ENCODE measurements at places on chromosomes 12 and 14.

- no peak for DNase-seq
These were observed 19.4 kb downstream of the NCKAP5L start for GRCh38 chr12:49808686-49809380.

DNA sequence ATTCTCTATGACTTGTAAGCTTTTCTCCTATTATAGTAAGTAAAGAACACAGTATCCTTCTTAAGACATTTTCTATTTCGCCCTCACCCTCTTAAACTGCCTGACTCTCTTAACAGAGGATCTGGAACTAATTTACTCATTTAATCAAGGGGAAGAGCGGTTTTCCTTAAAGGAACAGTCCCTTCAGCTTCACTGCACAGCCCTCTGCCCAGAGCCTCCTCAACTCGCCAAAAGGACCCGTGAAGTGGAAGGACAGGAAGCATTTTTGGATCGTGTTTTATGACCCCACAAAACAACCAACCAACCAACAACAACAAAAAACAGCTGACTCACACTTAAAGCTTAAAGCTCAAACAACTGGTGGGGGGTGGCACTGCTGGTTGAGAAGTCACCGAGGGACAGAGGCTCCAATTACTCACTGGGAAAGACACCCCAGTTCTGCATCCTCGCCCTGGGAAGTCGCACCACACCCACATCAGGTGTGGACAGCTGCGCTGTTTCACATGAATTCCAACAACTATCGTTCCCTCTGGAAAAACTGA is 35.7 kb downstream of the NID2 start:
- DNase-seq: no peak

GRCh38 chr12:106709068-106709511 is 65.4 kb upstream of the RIC8B start:
- no peak for DNase-seq

GRCh38 chr12:6850796-6851152 is 312 bp downstream of the CDCA3 start:
- no peak for DNase-seq

- no peak for DNase-seq
These were observed 17.9 kb upstream of the FAM234B start for GRCh38 chr12:13026286-13026685.

DNA sequence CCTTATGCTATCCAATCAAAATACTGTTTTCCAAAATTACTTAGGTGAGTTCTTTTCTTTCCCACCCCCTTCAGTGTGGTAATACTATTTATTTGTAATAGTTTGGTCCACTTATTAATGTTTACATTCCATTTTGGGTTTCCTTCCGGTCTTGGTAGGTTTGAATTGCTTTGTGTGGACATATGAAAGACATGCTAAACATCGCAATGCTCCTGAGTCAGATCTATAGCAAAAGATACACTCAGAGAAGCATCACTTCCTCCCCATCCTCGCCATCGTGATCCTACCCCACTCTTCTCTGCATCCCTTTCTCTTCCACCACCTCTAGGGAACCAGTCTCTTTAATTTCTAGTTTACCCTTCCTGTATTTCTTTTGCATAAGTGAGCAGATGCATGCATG is 30.0 kb downstream of the TUNAR start:
- DNase-seq: no peak

DNA sequence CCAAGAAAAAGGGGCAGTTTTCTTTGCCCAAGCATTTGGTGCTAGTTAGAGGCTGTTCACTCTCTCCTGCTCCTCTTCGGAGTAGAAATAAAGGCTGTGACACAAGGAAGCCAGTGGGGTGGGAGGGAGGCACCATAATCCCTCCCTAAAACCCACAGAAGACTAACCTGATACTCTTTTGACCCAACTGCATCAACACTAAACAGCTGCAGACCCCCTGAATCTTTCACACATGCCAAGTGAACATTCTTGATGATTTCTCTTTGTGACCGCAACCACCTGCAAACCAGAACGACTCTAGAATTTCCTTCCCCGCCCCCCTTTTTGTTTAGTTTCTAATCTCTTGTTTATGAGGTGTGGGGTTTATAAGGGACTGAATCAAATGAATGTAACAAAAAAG is 175.8 kb upstream of the BCL2L14 start:
- DNase-seq: no peak

- DNase-seq: no peak
These were observed 42.1 kb upstream of the MTERF2 start for GRCh38 chr12:107029081-107029480.

- no peak for DNase-seq
These were observed 720.1 kb upstream of the TMEM132C start for GRCh38 chr12:127546721-127547505.

GRCh38 chr12:2396448-2396871 is 343.7 kb downstream of the CACNA1C start:
- peak; percentile 41 for DNase-seq

GRCh38 chr14:94673781-94674231 is 61.6 kb downstream of the SERPINA3 start:
- DNase-seq: no peak

GRCh38 chr12:101920906-101921305 is 43.5 kb downstream of the DRAM1 start:
- peak; percentile 50 for DNase-seq

- peak; percentile 94 for DNase-seq
These were observed 15.9 kb upstream of the AMIGO2 start for GRCh38 chr12:47095446-47096236.

DNA sequence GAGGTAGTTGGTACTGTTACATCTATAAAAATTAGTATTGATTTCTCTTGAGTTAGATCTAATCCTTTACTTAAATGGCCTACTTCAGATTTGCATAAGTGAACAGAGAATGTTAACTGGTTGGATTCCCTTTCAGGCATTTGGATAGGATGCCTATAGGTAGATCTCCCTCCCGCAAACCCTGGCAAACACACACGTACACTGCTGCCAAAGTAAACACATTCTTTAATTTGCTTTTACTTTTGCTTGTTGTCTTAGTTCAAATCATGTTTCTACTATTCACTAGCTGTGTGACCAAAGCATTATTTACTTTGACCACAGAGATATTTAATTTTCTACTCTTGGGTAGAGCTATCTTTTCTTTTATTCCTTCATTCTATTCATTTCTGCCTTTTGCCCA is 936.1 kb upstream of the FBXO33 start:
- DNase-seq: no peak

GRCh38 chr14:39219075-39219499 is 14.6 kb upstream of the MIA2 start:
- peak; percentile 67 for DNase-seq

DNA sequence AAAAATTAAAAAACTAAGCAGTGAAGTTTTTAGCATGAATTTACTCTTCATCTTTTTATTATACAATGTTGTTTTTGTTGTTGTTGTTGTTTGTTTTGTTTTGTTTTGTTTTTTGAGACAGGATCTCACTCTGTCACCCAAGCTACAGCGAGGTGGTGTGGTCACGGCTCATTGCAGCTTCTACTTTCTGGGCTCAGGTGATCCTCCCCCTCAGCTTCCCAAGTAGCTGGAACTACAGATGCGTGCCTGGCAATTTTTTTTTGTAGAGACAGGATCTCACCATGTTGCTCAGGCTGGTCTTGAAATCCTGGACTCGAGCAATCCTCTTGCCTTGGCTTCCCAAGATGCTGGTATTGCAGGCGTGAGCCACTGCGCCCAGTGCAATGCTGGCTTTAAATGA is 11.3 kb downstream of the PPFIBP1 start:
- DNase-seq: no peak

- no peak for DNase-seq
These were observed 28.5 kb downstream of the CCDC88C start for GRCh38 chr14:91389150-91389549.

- no peak for DNase-seq
These were observed 285.9 kb downstream of the FOXN3 start for GRCh38 chr14:89131004-89131750.

GRCh38 chr12:111426344-111427185 is 20.8 kb downstream of the SH2B3 start:
- peak; percentile 22 for DNase-seq
